ENCODE measurements at places on chromosomes 16 and 17. TPM values are rescaled to one million over a fixed set of nuclear protein-coding genes. Genes with fewer than 3 reads are reported as not detected.

The NAGLU gene
- total RNA-seq = 48.2 TPM

The LDHD gene
- total RNA-seq = 0.34 TPM

The INO80E gene
- total RNA-seq = 107 TPM

The KRTAP9-4 gene
- not detected for total RNA-seq

The TM4SF5 gene
- 1.2 TPM for total RNA-seq

The EPX gene
- total RNA-seq = not detected

The MT2A gene
- total RNA-seq = 1,146 TPM
